Stimulated activated naive CD4-positive, alpha-beta T cell treated with Interleukin-2 at 50 U/mL for 16 hours (primary cell): ENCODE measurements at places on chromosomes 5 and 9.
A peak's percentile ranks its signal among the peaks of the same experiment; 100 is the strongest.

DNA sequence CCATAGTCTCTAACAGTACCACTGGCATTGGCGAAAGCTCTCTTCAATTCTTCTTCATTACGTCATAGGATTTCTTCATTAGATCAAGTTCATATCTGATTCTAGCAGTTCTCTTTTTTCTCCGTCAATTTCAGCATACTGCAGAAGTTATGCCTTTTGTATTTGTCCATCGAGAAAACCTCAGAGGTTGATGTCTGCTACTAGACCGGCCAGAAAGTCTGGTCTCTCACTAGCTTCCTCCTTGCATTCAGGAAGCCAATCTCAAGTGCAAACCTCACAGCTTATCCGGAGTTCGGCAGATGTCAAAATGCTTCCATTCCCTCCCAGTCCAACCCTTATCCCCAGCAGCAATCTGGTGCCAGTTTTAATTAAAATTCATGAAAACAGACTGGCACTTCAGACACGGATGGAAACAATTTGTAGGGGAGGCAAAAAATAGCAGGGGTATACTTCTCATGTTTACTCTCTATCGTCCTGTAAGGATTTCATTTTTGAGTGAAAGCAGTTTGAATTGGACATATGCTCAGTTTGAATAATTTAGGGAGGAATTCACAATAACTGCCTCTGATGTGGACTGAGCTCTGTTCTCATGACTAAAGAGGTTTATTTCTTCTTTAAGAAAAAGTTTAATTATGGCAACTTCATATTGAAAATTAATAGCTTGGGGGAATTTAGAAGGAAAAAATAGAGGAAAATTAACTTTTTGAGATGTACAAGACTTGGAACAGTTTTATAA lies 56.4 kb upstream of the TMC1 start:
- no peak for DNase-seq

DNA sequence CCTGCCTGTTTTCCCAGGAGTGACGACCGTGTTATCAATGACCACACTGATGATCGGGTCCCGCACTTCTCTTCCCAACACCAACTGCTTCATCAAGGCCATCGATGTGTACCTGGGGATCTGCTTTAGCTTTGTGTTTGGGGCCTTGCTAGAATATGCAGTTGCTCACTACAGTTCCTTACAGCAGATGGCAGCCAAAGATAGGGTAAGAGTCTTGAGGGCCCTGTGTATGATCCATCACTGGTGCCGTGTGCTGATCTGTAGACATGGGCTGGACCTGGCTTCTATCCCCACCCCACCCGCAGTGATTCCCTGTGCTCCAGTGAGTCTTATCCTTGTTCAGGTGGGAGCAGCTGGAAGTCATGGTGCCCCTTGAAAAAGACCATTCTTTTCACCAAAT lies 26.0 kb downstream of the GABRP start:
- no peak for DNase-seq

GRCh38 chr9:121807823-121808278 lies 156.4 kb downstream of the DAB2IP start:
- no peak for DNase-seq

DNA sequence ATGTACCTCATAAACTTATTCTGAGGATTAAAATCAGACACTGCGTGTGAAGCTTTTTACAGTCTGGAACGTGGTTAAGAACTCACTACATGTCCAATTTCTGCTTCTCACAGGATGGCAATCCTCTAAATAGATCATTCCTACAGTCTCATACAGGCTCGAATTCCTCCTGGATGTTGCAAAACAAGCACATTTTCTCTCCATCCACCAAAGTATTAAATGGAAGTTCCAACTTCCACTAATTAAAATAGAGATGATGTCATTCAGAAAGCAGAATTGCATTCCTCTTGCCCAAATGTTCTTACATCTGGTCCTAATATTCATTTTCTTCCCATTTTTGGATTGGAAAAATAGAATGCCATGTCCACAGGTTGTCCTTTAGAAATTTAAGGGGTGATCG lies 145.5 kb upstream of the PCA3 start:
- no peak for DNase-seq

GRCh38 chr9:14441976-14442651 lies 128.2 kb upstream of the NFIB start:
- DNase-seq, result no peak

DNA sequence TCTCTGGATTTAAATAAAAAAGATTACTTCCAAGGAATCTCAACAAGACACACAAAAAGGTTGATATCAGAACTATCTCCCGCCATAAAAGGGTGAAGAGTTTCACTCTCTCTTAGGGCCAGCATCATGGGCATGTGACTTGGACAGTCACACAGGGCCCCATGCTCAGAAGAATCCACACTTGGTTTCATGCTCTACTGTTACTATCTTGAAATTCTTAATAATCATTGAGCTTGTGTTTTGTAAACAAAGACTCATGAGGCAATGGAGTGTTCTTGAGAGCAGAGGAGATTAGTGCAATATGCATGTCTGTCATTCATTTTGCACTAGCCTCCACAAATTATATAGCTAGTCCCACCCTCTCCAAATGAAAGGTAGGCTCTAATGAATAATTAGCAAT lies 58.4 kb downstream of the HMHB1 start:
- DNase-seq, result no peak

- DNase-seq, result no peak
Observed at GRCh38 chr9:23812673-23813072, 13.4 kb downstream of the ELAVL2 start.

GRCh38 chr9:14238518-14238917 lies 75.4 kb downstream of the NFIB start:
- DNase-seq, result no peak

DNA sequence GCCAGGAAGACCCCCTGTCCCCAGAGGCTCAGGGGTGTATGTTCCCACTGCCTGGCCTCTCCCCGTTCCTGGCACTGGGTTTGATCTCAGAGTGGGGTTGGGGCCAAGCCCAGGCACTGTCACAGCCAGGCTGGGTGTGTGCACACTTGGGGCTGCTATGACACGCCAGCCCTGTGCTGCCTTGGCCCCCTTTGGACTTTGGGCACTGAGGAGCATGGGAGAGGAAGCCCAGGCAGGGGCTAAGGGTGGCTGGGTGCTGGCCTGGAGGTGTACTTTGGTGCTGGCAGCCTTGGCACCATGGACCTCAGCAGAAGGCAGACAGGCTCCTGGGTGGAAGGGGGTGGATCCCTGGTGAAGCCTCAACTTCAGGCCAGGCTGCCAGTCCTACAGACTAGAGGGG lies 223.6 kb upstream of the ISL1 start:
- DNase-seq, result no peak

GRCh38 chr9:133960568-133961129 lies 31.5 kb downstream of the VAV2 start:
- DNase-seq, result no peak

DNA sequence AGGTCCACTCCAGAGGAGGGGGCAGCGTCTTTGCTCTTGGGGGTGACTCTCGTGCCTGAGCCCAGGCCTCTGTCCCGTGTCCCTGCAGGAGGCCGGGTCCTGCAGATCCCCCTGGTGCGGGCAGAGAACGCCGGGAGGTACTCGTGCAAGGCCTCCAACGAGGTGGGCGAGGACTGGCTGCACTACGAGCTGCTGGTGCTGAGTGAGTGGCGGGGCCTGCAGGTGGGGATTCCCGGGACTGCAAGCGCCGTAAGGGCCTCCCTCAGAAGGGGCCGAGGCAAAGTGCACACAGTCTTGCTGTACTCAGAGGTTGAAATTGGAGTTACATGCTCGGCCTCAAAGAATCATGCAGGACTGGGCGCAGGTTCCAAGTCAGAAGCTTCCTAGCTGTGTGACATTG lies 62.7 kb upstream of the ASS1 start:
- no peak for DNase-seq

- DNase-seq, result no peak
Observed at GRCh38 chr5:151406322-151406947, 41.0 kb upstream of the SLC36A1 start.

GRCh38 chr5:126656401-126657007 lies 55.8 kb downstream of the PHAX start:
- peak; percentile 2 for DNase-seq

GRCh38 chr9:86893811-86894490 lies 53.4 kb downstream of the GAS1 start:
- no peak for DNase-seq

GRCh38 chr9:71761938-71762353 lies 6.4 kb downstream of the CEMIP2 start:
- no peak for DNase-seq

DNA sequence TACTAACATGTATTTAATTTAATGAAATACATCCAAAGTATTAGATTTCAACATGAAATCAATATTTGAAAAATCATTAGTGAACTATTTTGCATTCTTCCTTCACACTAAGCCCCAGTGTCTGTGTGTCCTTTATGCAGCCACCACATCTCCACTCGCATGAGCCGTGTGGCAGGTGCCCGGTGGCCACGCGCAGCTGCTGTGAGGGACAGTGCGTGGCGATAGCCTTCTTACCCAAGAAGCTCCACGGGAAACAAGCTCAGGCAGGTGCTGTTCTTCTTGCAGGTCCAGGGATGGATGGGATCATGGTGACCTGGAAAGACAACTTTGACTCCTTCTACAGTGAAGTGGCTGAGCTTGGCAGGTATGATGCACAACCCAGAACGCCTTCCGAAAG lies 79.3 kb upstream of the OTULINL start:
- DNase-seq, result no peak
